ENCODE measurements at places on chromosomes 3 and 15.

- no peak for DNase-seq
Observed at GRCh38 chr3:177286034-177286433, 88.8 kb upstream of the TBL1XR1 start.

DNA sequence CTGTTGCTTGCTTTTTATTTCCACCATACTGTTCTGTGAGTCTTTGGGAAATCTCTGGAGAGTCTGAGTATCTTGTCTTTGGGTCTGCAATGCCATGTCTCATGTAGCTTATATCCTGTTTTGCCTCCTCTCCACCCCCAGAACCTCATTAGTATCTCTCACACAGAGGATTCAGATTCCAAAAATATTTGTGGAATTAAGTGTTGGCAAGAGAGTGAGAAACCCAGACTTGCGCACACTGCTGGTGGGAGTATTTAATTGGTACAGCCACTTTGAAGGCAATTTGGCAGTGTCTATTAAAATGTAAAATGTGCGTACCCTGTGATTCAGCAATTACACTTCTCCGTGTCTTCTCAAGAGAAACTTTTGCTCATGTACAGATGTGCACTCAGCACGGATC is 68.6 kb downstream of the ZNF621 start:
- DNase-seq = no peak

DNA sequence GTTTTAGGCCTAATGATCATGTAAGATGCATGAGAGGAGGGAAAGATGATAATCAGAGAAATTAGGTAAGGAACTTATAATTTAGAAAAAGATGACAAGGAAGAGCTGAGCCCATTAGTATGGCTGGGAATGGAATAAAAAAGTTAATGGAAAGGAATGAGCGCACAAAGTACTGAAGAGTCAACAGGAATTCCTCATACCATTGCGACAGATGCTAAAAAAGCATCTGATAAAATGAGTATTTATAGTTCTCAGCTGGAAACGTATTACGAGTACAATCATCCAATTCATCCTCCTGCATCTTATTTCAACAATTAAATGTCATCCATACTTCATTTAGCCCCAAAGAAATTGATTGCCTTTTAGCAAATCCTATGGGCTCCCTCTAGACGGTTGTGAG is 58.9 kb downstream of the TMCC1 start:
- DNase-seq = no peak

- no peak for DNase-seq
Observed at GRCh38 chr3:45269952-45270351, 43.9 kb upstream of the TMEM158 start.

DNA sequence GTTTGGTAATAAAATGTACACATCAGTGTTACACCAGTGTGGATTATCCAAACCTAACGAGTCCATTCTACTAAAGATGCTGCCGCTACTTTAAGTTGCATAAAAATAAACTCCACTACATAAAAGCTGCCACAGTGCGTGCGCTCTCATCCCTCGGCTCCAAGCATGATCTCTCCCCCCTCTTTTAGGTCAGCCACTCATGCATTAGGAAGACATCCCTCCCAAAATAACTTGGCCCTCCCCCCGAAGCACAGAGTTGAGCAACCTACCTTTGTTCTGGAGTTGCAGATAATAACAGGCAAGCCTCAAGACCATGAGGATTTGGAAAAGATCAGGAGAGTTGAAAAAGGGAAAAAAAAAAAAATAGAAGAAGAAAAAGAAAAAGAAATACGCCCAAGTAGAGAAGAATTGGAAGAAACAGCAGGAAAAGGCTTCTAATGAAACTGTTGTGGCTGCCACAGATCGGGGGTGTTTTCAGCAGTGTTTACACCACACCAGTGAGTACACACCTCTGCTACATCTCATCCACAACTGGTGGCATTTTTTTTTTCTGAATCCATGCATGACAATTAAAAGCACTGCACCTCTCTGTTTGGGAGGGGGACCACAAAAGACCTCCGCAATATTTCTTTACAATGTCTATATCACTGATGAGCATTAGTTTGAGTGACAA is 339.2 kb downstream of the FOXP1 start:
- no peak for DNase-seq

Data from dorsolateral prefrontal cortex (tissue), 122 donors.